ENCODE measurements at places on chromosomes 11 and 22.

GRCh38 chr22:34588871-34589545 is 476.9 kb upstream of the ISX start:
- DNase-seq, result no peak

DNA sequence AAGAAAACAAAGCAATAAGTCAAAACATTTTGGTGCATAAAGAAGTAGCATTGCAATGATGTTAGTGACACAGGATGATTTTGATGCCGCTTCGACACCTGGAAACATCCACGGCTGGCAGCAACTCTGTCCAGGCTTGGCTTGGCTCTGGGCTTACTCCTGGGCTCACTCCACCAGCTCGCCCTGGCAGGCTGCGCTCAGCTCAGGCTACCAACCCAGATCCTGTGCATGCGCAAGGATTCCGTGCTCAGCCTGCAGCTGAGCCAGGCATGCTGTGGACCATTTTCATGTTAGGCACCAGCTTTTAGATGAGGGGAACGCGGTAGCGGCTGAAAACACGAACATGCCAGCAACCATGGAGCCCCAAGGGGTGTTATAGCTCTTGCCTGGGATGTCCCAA is 66.0 kb downstream of the SLC25A17 start:
- no peak for DNase-seq

GRCh38 chr22:45696227-45696626 is 24.6 kb downstream of the ATXN10 start:
- DNase-seq, result no peak

GRCh38 chr22:28629420-28630176 is 50.0 kb downstream of the TTC28 start:
- DNase-seq, result no peak

DNA sequence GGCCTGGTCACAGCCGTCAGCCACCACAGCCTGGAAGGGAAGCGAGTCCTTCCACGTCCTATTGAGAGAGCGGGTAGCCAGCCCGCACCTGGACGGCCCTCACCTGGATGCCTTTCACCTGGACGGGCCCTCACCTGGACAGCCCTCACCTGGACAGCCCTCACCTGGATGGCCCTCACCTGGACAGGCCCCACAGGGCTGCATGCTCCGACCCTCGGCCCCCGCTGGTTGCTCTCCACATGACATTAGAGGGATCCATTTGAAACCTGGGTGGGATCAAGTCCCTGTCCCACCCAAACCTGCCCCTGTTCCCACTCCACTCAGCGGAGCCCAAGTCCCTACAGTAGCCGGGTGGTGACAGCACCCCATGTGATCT is 3.7 kb downstream of the C1QTNF6 start:
- DNase-seq, result no peak

GRCh38 chr11:68934666-68935065 is 31.0 kb downstream of the IGHMBP2 start:
- DNase-seq, result no peak

- no peak for DNase-seq
Observed at GRCh38 chr11:28797536-28797935, 689.3 kb downstream of the METTL15 start.

DNA sequence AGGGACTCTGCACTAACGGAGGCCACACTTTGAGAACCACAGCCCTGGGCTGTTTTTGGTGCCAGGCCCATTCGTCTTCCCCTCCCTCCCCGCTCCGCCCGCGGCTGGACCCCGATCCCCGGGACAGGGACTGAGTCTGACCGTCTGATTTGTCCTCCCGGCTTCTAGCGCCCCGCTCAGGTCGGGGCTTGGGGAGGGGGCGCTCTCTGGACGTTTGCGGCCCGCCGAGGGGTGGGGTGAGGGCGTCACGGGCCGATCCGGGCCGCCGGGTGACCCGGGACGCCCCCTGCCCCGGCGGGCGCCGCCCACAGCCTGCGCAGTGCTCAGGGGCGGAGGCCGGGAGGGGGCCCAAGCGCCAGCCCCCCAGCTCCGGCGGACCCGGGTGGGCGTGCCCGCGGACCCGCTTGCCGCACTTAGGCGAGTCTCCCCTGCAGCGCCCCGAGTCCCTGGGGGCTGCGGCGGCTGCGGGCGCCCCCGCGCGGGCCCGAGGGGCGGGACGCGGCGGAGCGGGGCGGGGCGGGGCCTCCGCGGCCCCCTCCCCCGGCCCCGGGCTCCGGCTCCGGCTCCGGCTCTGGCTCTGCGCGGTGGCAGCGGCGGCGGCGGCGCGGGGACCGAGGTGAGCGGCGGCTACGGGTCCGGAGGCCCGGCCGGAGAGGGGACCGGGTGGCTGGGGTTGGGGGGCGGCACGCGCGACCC is 33.7 kb upstream of the PRR5 start:
- DNase-seq, result peak; percentile 48

DNA sequence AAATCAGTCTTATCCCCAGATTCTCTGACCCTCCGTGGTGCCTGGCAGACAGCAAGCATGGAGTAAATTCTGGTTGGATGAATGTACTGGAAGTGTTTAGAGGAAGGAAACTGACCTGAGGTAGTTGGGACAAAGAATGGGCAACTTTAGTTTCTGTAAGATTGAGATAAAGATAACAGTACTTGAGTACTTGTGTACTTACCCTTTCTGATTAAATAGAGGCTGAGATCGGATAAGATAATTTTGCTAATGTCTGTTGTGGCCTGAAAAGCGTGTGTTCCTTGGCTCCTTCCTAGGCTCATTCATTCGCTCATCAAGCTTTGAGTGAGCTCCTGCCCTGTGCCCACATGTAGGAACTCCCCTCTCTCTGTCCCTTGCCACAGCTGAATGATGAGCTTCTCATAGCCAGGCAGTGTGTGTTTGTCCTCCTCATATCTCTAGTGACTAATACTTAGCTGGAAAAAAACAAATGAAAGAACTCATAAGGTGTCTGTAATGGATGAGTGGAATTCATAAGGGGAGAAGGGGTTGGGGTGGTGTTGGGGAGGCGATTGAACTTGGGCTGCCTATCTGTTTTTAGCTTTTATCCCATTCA is 118.1 kb downstream of the DBX1 start:
- DNase-seq, result no peak

DNA sequence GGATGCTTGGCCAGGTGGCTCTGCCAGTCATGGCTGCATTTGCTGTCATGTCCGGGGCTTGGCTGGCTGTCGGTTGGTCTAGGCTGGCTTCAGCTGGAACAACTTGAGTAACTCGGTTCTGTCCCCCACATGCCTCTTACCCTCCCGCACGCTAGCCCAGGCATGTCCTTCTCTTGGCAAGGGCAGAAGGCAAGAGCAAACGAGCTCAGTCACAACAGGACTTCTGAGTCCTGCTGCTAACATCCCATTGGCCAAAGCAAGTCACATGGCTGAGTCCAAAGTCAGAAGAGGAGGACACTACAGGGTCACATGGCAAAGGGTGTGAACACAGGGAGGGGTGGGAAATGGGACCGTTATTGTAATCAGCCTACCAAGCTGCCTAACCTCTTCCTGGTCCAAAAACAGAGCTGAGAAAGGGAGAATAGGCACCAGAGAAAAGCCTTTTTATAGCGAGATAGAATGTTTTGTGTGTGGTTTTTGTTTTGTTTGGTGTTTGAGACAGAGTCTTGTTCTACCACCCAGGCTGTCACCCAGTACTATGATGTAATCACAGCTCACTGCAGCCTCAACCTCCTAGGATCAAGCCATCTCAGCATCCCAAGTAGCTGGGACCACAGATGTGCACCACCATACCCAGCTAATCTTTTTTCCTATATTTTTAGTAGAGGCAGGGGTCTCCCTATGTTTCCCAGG is 81.9 kb downstream of the MN1 start:
- DNase-seq, result no peak

DNA sequence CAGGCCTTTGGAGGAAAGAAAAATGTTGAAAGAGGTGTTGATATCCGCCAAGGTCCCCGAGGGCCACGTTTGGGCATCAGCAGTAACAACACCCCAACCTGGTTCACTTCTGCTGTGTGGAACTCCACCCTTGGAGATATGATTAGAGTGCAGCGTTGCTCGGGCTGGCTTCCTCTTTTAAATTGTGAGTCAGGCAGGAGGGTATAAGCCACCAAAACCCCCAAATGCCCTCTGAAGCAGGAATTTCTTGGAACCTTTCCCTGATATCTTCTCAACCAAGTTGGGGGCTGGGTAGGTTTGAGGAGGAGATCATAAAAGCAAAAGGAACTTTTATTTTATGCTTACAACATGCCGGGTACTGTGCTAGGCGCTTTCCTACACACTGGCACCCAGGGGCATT is 6.4 kb upstream of the C11orf96 start:
- DNase-seq, result no peak

DNA sequence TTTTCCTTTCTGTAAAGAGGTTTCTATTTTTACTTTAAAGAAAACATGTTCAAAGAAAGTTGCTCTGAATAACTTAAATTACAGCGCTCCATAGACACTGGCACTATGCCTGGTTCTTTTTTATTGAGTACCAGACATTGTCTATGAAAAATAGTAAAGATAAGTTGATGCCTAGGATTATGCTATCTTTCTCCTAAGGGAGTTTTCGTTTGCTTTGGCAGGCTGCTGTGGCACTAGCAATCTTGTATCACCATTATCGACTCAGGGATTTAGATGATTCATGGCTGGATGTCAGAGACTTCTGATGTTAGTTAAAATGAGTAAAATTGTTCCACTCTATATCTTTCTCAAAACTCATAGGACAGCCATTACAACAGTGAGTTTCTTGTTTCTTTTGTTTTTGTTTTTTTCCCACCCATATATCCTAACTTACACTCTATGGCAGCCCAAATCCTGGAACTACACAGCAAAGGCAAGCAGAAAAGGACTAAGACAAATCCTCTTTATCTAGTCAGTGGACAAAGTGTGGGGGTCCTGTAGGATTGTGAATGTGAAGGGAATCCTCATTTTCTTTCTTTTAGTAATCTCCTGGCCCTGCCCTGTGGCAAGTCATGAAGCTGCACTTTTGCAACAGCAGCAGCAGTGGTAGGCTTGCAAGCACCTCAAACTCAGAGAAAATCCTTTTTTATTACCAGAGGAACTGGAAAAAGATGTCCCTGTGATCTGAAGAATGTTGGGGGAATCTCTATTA is 20.7 kb downstream of the SLN start:
- DNase-seq, result no peak

DNA sequence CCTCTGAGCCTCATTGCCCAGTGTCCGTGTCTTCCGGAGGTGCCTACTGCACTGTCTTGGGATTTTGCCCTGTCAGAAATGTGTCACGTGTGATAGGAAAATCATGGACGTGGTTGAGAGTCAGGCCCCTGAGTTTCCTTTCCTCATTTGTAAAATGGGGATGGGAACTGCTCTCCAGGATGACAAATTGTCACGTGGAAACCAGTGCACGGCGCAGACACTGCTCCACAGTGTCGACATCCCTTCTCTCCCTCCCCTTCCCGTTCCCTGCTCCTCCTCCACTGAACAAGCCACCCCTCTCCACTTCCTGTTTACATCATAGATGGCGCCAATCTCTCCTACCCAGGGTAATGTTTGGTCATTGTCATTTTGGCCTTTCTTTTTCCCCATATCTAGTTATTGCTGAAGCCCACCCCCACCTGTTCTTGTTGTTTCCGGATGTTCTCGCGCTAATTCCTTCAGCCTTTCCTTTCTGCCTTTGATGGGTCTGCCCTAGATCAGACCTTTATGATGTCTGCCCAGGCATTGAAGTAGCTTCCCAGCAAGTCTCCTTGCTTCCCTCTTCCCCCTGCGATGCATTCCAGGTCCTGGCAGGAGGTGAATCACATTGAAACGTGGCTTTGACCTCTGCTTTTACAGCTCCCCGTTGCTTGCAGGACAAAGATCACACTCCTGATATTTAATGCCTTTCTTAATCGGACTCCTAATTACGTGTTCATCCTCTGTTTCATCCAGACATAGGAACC is 91.8 kb downstream of the TBC1D22A start:
- no peak for DNase-seq

GRCh38 chr22:17980638-17981051 is 43.7 kb downstream of the MICAL3 start:
- DNase-seq, result peak; percentile 45

- DNase-seq, result no peak
Observed at GRCh38 chr11:19970944-19971343, 189.3 kb downstream of the DBX1 start.

GRCh38 chr22:45516163-45516562 is 13.5 kb downstream of the FBLN1 start:
- no peak for DNase-seq

- no peak for DNase-seq
Observed at GRCh38 chr11:79212741-79213190, 228.1 kb downstream of the TENM4 start.

DNA sequence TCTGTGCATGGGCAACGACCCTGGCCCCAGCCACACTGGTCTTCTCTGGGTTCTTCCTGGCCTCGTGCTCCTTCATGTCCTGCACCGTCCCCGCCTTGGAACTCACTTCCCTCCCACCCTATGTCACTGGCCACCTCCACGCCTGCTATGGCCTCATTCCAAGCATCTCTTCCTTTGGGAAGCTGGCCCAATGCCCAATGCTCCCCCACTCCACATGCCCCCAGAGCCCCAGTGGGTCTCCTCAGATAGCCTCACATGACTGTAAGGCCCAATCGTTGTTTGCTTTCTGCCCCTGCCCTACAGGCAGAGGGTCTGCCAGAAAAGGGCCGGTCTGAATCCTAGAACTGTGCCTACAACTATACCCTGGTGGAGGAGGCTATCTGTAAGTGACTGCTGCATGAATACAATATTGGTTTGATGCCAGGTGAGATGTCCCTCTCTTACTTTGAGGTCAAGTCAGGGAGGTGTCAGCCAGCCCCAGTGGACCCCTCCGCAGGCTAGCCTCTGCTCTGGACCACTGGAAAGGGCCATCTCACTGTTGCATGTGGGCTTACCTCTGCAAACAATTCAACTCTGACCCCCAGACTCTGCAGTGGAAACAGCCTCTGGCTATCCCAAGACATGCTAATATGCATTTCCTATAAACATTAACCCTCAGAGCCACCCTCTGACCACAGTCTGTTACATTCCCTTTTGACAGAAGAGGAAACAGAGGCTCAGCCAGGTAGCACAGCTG is 2.1 kb upstream of the GNAZ start:
- DNase-seq, result no peak

DNA sequence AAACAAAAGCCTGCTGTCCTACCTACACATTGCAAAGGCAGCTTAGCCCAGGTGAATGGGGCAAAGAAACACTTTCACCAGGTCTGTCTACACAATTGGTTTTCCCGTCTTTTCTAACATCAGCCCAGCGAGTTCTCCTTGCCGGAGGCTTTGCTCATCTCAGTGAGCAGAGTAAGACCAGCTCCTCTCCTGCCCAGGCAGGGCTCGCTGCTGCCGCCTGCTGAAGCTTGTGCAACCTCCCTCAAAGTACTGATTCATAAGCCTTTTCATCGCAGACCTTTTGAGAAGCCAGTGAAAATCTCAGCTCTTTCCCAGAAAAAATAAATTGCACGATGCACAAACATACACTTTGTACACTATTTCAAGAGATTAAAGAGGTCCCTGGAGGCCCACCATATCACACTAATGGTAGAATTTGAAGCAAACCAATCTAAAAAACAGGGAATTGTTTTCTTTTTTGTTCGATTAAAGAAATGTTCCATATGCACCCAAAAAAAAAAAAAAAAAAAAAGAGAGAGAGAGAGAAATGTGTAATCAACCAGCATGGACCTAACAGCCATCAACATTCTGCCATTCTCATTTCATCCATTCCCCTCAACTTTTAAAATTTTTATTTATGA is 328.1 kb upstream of the MPPED2 start:
- DNase-seq, result no peak

GRCh38 chr11:102274628-102275027 is 42.7 kb upstream of the BIRC3 start:
- DNase-seq, result no peak

- DNase-seq, result no peak
Observed at GRCh38 chr11:17163736-17164135, 44.0 kb downstream of the PIK3C2A start.

- DNase-seq, result no peak
Observed at GRCh38 chr11:130616573-130616972, 168.1 kb downstream of the ADAMTS15 start.

GRCh38 chr11:88281317-88281712 is 56.2 kb downstream of the CTSC start:
- DNase-seq, result no peak

Data from activated naive CD4-positive, alpha-beta T cell treated with Interleukin-2 at 50 U/mL for 16 hours (primary cell).